Kidney (tissue), 22 donors: ENCODE measurements at places on chromosomes 1 and 21. TPM values are rescaled to one million over a fixed set of nuclear protein-coding genes. Genes with fewer than 3 reads are reported as not detected.

MRPS21 gene
- polyA plus RNA-seq: 134 TPM

AMY1C gene
- not detected for polyA plus RNA-seq

GBP3 gene
- polyA plus RNA-seq: 31.5 TPM

DNM3 gene
- 5.9 TPM for polyA plus RNA-seq

CDKN2C gene
- 16.6 TPM for polyA plus RNA-seq

HEYL gene
- 7.2 TPM for polyA plus RNA-seq

C1orf216 gene
- 6.0 TPM for polyA plus RNA-seq

ZNF670 gene
- 2.0 TPM for polyA plus RNA-seq

VTCN1 gene
- 26.5 TPM for polyA plus RNA-seq

OR2T2 gene
- not detected for polyA plus RNA-seq

CYP4Z1 gene
- 0.19 TPM for polyA plus RNA-seq

DNA sequence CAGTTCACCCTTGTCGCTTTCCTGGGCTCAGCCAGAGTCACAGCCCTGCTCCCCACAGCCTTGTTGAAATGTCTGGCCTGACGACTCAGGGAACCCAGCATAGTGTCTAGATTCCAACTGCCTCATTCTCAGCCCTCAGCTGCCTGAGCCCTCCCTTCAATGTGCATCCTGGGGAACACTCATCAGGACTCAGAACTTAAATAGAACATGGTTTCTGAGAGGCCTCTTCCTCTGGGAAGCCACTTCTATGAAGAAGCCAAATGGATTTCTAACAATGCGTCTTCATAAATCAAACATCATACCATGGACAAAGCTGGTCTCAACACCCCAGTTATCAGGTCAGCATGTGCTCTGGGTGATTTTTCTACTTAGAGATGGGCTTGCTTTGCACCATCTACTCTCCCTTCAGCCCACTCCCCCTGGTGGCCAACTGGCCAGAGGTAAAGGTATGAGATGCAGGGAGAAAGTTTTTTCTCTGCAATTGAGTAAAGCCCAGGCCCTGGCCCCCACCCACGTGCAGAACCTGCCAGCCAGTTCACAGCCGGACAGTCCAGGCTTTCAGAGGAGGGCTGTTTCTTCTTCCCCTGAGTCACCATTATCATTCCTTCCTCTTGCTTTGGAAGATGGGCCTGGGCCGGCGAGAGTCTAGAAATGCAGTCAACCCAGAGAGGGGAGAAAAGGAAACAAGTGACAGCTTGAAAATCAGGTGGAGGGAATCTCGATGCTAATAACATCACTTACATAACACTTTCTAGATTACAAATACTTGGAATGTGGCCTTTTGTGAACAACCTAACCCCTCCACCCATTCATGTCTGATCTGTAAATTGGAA is 32.1 kb downstream of the CD244 start:
- DNase-seq: peak; percentile 49

- DNase-seq: no peak
These were observed 107.0 kb upstream of the KRTAP19-8 start for GRCh38 chr21:31145274-31145673.

GRCh38 chr21:16022921-16023320 is 293.1 kb downstream of the USP25 start:
- no peak for DNase-seq

- DNase-seq: no peak
These were observed 10.8 kb downstream of the CD52 start for GRCh38 chr1:26328597-26328996.

- DNase-seq: no peak
These were observed 42.4 kb upstream of the TACSTD2 start for GRCh38 chr1:58619286-58620054.

DNA sequence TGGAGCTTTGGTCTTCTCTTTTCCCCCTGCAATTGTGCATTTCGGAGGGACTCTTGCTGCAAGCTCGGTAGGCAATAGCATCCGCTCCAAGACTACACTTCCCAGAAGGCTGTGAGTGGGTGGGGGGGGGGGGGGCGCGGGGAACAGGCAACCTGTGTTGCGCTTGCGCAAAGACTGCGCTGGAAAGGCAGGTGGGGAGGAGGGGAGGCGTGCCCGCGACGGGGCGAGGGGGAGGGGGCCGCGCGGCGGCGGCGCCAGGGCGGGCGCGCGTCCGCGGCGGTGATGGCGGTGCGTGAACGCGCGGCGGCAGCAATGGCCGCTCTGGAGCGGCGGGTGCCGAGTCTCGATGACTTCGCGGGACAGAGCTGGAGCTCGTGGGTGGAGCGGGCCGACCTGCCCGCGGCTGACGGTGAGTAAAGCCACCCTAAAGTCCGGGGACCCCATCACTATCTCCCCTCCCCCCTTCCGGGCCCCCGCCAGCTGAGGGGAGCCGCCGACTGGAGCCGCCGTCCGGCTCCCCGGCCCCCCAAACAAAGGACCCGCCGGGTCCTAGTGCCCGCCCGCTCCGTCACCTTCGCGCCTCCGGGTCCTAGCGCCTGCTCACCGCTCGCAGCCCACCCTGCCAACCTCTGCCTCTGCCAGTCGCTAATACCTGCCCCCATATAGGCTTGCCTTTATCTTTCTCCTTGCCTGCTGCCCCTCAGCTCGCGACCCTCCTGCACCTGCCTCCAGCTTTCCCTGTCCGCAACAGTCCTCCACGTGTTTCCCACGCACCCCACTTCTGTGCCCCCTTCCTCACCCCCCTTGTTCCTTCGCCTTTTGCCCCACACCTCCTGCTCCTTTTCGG is at the start of gene ATXN7L2:
TSS of gene ATXN7L2 (plus strand) at position 234 of the 847 bp plus-strand sequence. CDS start at position 283, 49 bp downstream.
- DNase-seq: peak; percentile 99

GRCh38 chr1:154199563-154199879 is 6.6 kb downstream of the CFAP141 start:
- no peak for DNase-seq

GRCh38 chr1:156706657-156707416 is 1.5 kb upstream of the CRABP2 start:
- DNase-seq: peak; percentile 89

- no peak for DNase-seq
These were observed 49.8 kb upstream of the MROH9 start for GRCh38 chr1:170885551-170885950.

DNA sequence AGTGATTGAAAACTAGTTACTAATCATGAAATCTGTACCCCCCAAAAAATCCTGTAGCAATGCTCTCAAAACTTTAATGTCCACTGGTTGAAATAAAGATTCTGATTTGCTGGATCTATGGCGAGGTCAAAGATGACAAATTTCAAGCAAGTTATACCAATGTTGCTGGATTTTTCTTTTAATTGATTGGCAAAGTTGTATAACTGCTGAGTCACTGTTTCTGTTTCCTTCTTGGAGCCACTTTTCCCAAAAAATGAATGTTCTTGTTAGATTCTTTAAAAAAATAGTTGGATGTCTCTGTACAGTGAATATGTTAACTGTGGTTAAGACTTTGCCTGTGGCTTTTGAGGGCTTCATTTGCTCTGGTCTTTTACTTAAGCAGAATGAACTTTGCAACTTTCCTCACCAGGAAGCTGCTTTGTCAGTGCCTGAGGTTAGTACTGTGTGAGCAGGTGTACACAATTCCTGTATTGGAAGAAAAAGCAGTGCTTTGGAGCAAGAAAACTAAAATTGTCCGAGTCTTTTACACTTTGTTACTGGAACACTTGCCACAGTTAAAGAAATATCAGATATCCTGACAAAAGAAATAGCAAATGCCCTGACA is 1211.9 kb downstream of the MRPL39 start:
- no peak for DNase-seq

DNA sequence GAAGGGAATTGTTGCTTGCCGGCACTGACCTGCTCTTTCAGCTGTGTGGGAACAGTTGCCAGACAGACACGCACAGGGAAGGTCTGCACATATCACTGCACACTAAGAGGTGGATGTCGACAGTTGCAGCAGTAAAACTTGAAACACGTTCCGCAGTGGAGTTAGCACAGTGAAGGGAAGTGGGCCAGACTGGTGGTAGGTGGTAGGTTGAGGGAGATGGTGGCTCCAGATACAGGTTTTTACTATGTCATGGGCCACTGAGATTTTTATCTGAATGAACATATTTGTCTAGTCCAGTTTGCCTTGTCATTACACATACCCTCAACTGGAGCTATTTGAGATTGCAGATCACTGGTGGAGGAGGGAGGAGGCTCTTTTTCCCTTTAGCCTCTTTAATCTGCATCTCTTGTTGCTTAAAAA is 13.5 kb downstream of the MRPS6 start:
- DNase-seq: no peak

GRCh38 chr1:92709738-92710137 is 75.2 kb downstream of the EVI5 start:
- DNase-seq: peak; percentile 10

DNA sequence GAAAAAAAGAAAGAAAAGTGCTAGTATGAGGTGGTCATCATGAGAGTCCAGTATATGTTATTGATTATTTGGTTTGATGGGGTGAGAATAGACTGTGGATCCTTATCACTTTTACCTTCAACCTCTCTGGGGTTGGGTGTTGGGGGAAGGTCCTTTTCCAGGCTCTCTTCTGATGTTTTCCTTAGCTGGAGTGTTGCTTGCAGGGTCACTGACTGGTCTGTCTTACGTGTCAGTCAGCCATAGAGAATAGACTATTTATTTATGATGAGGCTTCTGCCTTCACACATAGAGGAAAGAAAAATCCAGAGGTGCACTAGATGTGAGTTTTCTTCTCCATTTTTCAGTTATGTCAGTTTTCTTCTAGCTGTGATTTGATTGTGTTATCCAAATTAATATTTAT is 36.5 kb downstream of the MAP3K21 start:
- no peak for DNase-seq

DNA sequence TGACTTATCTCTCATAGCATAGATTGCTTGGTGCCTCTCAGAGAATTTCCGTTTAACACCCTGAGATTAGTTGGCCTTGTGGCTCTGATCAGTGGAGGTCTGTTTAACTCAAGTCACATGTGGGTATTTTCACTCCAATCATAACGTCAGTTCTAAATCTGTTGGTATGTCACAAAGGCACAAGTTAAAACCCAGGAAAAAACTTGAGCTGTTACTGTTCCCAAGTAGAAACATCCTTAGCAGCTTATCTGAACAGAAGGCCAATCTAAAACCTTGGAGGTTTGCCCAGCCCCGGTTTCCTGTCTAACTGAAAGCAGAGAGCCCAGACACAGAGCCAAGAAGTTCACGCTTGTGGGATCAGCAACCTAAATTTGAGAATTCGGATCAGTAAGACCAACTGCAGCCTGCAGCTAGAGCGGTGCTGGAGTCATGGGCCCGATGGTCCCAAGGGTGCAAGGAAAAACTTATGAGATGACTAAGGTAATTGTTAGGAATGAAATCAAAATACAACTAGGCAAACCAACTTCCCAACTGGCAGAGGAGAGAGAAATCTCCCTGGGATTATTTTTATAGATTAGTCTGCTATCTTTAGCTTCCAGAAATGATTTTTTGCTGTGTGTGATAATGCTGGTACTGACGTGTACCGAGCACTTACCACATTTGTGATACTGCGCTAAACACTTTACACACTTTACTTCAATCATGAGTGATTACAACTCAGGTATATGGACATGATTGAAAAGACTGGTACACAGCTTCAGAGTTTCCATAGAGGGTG is 90.2 kb upstream of the C1orf21 start:
- DNase-seq: peak; percentile 43

DNA sequence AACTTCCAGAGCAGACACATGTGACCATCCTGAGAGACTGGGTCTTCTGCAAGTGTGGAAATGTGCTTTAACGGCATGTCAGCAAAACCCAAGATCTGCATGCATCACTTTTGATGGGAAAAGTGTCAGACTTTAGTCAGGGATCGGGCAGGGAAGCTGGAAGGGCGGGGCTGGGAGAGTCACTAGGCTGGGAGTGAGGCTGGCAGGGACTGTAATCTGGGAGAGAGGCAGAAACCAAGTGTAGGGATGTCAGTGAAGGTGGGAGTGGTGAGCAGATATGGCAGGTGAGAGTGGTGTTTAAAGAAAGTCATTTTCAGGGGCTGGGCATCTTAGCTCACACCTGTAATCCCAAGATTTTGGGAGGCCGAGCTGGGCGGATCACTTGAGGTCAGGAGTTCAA is 11.3 kb downstream of the CDA start:
- DNase-seq: no peak

DNA sequence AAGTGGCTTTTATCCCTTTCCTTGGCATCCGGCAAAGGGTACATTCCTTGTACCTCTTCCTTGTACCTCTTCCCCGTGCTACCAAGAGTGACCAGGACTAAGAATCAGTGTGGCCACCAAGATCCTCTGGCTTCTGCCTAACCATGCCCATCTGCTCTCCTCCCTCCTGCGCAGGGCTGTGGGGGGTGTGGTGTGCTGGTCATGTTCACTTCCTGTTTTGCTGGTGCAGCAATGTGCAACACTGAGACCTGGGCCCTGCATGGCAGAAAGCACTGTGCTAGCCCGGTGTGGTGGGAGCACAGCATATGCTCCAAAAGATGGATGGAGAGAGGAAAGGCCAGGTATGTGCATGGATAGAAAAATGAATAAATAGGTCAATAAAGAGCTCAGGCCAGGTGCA is 33.3 kb upstream of the TENT5C start:
- DNase-seq: no peak

DNA sequence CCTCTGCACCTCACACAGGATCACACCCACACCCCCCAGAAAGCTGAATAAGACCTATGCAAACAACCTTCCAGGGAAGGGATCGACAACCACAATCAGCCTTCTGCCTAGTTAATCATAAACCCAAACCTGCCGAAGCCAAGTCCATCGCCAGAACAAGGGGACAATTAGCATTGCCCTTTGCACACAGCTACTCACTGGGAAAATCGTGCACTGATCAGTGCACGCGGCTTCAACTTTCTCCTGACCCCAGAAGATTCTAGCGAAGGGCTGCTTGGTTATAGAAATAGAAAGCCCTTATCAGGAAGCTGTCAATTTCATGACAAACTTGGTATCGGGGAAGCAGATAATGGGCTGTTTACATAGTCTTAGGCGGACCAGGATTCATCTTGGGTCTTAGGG is 29.5 kb downstream of the RUNX1 start:
- DNase-seq: peak; percentile 77

DNA sequence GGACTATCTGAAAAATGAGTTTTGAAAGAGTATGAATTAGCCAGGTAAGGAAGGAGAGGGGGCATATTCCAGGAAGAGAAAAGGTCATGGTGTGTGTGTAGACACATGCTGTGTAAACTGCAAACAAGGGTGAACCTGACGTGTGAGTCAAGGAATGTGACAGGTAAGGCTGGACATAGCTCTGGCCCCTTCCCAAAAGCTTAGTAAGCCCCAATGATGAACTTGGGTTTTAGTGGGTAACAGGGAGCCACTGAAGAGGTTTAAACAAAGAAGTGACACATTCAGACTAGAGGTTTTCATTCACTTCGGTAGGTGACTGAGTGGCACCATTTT is 36.7 kb downstream of the EGLN1 start:
- no peak for DNase-seq

DNA sequence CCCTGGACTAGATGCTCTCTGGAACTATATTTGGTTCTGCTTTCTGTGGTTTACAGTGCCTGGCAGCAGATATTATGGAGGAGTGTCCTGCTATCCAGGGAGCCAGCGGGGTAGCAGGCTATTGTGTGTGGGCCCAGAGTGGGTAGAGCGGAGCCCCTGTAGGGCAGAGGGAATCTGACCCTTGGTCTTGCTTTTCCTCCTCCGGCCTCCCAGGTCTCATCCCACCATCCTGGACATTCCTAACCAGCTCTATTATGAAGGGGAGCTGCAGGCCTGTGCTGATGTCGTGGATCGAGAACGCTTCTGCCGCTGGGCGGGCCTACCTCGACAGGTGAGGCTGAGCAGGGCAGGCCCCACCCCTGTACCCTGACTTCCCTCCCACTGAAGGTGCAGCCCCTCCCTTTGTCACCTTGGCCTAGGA is 9.1 kb downstream of the RHOC start:
- no peak for DNase-seq
